Activated T-cell treated with anti-CD3 and anti-CD28 coated beads, Interleukin-2, amount 50 U/mL, for 1 hour (primary cell): ENCODE measurements at places on chromosomes 11 and 22.

DNA sequence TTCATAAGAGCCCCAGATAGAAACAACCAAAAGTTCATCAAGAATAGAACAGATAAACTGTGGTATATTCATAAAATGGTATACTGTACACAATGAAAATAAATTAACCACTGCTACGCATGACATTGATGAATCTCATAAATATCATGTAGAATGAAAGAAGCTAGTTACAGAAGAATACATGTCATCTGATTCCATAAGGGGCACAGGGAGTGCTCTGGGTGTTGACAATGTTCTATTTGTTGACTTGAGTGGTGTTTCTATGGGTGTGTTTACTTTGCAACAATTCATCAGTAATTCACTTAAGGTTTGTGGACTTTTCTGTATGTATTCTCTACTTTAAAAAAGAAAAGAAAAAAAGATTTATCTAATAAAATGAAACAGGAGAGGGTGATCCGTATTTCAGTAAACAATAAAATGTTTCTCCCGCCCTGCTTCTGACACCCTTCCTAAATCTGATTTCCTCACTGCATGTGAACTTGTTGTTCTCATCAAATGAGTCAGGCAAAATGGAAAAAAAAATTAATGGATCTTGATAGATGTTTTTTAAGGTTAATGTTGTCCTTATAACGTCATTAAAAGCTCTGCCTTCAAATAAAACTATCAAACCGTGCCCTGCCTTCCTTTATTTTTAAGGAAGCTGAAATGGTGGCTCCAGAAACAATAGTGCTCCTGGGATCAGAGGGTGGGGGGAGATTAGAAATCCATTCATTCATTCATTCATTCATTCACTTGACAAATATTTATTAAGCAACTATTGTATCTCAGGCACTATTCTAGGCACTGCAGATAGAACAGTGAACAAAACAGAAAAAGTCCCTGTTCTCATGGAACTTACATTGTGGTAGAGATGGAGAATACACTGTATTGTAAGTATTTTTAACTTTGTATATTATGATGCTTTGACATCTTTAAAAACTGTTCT is 77.2 kb upstream of the CD44 start:
- DNase-seq: no peak

DNA sequence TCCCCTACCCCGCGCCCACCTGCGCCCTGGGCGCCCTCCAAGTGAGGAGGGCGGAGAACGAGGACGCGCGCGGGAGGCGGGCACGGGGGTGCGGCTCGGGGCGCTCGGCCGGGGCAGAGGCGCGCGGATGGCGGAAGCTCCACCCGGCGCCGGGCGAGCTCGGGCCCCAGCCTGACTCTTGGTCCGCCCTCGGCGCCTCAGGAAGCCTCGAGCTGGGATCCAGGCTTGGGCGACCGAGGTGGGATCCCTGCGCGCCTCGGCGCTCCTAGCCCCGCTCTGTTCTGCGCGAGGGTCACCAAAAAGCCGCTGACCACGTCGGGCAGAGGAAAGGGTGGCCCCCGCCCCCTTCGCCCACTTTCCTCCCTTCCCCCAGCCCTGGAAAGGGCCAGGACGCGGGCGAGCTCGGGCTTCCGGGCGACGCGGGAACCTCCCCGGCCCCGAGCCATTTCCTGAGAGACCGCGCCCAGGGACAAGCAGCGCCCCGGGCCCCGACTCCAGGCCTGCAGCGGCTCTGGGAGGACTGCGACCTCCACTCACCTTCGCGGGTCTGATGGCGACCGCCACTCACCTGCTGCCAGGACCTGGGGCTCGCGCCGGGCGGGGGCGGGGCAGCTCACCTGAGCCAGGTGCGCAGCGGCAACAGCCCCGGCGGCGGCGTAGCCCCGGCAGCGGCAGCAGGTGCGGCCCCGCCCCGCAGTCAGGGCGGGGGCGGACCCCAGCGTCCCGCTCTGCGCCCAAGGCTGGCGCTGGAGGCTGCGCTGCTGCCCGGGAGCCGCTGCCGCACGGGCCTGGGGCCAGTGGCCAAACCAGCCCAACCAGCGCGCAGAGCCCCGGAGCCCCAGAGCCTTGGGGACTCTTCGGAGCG is 2.2 kb upstream of the SIGIRR start:
- DNase-seq: peak; percentile 61

- no peak for DNase-seq
These were observed 132.6 kb downstream of the NTM start for GRCh38 chr11:131503017-131503416.

GRCh38 chr22:33986167-33986771 is 66.0 kb upstream of the LARGE1 start:
- no peak for DNase-seq

- DNase-seq: no peak
These were observed 24.5 kb downstream of the MOB2 start for GRCh38 chr11:1461826-1462697.

- DNase-seq: no peak
These were observed 18.8 kb downstream of the SC5D start for GRCh38 chr11:121311373-121311772.

GRCh38 chr22:32720924-32721323 is 80.6 kb upstream of the TIMP3 start:
- DNase-seq: no peak

- DNase-seq: no peak
These were observed 60.6 kb upstream of the CD44 start for GRCh38 chr11:35078470-35078735.

GRCh38 chr11:64865286-64866172 is 12.9 kb downstream of the EHD1 start:
- DNase-seq: peak; percentile 34

DNA sequence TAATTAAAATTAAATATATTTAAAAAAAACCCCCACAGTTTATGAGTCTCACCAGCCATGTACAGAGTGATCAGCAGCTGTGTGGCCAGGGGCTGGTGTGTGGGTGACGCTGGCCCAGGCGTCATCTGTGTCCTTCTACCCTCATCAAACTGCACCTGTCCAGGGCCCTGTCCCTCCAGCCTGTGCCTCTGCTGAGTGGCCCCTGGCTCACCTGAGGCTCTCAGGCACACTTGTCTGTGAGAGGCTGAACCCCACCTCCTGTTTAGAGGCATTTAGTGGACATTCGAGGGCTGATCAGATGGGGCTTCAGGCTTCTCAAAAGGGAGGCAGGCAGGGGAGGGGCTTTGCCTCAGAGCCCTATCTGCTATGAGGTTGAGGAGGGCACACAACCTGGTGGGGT is 29.9 kb upstream of the SMIM38 start:
- DNase-seq: no peak

DNA sequence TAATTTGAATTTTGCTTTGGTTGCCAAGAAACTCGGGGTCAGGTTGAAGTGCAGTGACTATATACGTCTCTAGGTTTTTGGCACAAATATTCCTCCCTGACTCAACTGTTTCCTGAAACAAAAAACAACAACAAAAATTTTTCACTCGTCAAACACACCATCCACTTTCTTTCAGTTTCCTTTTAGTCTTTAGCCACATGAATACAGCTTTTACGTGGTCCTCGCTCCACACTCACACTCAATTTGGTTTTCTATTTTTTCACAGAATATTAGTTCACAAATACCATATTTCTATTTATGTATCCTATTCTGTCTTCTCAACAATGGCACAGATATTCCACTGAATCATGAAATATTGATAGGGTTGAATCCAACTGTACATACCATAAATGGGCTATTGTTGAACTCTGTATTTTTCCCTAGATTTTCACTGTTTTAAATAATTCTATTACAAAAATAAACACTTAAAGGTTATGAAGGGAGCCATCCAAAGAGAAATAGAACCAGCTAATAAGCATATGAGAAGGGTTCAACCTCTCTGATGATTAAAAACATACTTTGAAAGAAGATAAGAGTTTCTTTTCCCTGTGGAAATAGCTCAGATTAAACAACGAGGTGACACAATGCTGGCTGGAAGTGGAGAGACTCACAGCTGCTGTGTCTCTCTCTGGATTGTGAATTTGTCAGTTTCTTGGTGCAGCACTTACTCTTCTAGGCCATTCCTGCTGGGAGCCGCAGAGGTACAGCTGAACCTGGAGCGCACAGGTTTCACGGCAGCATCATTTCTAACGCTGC is 5.1 kb upstream of the FBLN1 start:
- no peak for DNase-seq

GRCh38 chr11:94649254-94649653 is 82.1 kb downstream of the PIWIL4 start:
- no peak for DNase-seq

DNA sequence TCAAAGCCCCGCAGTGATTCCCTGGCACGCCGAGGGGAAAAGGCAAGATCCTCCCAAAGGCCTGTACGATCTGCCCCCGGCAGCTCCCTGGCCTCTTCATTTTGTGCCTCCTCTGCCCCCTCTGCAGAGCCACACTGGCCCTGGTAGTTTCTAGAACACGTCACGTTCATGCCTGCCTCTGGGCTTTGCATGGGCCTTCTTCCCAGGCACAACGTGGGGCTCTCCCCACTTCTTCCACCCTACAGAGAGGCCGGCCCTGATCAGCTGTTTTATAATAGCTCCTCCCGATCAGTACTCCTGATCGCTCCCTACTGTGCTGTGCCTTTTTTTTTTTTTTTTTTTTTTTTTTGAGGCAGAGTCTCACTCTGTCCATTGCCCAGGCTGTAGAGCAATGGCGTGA is 78.4 kb downstream of the PTPRJ start:
- no peak for DNase-seq

DNA sequence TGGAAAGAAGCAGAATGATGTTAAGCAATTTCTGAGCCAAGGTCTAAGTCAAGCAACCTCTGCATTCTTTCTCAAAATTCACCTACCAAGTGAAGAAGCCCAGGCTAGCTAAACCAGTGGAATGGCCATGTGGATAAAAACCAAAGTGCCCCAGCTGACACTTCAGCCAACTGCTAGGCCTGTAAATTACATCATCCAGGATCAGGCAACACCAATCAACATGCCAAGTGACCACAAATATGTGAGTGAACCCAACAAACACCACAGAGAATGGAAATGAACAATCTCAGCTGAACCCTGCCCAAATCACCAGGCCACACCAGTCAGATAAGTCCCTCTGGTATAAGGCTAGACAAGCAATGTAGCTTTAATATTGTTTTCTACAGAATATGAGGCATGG is 25.1 kb upstream of the FJX1 start:
- DNase-seq: no peak

DNA sequence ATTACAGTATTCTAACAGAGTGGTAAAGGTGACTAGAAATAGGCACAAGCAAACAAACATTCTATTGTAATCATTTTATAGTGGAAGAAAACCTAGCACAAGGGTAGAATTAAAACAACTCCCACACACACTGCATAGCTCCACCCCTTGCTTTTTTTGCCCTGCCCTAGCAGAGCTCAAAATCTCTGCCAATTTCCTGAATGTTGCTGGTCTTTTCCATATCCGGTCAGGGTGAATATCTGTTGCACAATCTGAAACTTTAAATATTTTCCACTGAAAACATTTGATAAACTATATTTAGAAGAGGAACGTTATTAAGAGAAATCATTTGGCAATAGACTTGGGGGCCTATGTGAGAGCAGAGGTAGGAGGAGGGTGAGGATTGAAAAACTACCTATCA is 2.7 kb downstream of the SPA17 start:
- no peak for DNase-seq

- DNase-seq: no peak
These were observed 55.5 kb downstream of the CHST1 start for GRCh38 chr11:45609902-45610301.
